ENCODE measurements at places on chromosomes 2 and 18.

DNA sequence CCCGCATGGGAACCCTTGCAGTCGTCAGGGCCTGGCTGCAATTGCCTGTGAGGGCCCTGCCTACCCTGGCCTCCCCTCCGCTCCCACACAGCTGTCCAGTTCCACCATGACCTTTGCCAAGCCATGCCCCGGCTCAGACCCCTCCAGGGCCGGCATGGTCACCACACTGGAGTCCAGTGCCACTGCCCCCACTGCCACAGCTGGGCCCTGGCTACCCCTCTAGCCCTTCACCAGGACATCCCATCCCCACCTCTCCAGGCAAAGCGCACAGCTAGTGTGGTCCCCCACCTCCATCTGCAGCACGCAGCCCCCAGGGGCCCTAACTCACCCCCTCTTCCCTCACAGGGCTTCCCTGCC is 70.3 kb upstream of the SMAD7 start:
- peak; percentile 64 for DNase-seq

DNA sequence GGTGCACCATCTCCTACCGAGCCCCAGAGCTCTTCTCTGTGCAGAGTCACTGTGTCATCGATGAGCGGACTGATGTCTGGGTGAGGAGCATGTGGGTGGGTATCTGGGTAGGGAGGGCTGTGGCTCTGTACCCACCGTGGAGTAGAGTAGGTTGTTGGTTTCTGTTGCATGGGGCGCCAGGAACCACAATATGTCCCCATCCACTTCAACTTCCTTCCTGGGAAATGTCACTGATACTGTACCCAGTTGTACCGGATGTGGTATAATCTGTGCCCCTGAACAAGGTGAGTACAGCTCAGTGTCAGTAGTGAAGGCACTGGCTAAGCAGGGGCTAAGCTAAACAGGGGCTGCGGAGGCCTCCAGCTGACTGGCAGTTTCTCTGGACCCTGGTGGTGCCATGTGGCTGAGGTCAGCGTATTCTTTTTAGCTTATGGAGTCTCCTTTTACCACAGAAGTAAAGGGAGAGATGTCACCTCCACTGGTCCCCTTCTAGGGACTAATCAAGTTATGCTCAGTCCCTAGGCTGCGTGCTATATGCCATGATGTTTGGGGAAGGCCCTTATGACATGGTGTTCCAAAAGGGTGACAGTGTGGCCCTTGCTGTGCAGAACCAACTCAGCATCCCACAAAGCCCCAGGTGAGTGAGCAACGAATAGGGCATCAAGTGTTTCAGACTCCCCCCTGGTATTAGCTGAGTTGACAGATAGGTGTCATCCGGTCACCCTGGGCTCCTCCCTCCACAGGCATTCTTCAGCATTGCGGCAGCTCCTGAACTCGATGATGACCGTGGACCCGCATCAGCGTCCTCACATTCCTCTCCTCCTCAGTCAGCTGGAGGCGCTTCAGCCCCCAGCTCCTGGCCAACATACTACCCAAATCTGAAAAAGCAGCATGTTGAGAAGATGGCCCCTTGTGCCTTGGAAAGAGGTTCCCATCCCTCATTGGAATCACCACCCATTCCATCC is 2.7 kb downstream of the STK16 start:
- DNase-seq = no peak

DNA sequence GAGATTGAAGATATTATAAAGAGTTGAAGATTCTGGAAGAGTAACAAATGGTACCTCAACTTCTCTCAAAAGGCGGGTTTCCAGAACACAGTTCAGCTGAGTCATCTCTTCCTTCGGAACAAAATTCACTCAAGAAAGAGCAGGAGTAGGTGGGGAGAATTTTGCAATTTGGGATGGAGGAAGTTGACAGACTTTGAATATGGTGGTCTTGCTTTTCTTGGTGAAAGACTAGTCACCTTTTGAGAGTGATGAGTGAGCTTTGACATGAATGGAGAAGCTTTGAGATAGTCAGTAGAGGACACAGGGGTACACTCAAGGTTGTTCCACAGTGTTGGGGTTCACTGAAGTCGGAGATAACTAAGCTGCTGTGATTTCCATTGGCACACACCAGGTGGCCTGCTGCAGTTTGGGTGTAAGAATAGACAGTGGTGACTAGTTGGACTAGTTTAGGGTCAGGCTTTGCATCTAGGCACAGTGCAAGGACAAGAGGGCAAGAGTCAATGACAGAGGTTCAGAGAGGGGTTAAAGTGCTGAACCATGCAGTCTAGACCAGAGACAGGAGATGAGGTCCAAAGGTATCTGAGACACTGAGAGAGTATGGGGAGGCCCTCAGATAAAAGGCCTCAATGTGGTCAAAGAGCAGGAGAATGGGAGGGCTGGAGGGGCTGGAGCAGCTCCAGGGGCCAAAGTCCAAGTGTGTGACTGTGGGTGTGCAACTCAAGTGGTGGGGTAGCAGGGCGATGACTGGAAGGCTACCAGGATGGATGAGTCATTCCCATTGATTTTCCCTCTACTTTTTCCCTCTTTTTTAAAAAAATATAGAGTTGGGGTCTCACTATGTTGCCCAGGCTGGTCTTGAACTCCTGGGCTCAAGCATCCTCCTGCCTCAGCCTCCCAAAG is 7.7 kb downstream of the CCL20 start:
- no peak for DNase-seq

DNA sequence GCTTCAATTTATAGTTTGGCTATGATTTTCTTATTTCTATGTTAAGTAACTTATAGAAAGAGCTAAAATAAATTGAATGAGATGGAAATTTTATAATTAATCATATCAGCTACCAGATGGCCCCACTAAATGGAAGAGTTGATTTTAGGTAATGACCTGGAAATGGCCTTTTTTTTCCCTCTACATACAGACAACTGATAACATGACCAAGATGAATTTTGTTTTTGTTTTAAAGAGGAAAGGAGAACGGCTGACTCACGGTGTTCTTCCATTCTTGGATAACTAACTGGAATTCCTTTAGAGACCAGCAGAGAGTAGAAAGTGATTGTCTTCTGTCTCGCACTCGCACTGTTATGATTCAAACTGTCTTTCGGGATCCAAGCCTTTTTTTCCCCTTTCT is 91.0 kb downstream of the TMEM185B start:
- DNase-seq = no peak

DNA sequence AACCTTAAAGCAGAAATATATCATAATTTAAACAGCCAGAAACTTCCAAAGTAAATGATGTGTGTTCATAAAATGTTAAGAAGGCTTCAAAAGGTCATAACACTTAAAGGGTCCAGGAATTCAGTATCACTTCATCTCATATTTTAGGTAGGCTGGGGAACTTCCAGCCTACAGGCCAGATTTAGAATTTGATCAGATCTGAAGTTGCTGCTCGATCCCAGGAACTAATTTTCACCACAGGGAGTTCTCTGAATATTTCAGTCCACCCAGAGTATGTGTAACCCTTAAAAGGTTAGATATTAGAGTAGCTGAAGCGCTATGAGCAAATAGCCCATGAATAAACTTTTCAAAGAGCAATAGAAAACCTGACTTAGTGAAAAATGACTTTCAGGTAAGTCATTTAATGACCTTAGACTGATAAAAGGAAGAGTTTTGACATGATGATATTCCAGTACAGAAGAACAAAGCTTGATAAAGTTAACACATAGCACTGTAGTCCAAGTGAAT is 1.7 kb downstream of the WIPF1 start:
- DNase-seq = no peak

GRCh38 chr2:213861638-213862037 is 549.2 kb upstream of the VWC2L start:
- no peak for DNase-seq

DNA sequence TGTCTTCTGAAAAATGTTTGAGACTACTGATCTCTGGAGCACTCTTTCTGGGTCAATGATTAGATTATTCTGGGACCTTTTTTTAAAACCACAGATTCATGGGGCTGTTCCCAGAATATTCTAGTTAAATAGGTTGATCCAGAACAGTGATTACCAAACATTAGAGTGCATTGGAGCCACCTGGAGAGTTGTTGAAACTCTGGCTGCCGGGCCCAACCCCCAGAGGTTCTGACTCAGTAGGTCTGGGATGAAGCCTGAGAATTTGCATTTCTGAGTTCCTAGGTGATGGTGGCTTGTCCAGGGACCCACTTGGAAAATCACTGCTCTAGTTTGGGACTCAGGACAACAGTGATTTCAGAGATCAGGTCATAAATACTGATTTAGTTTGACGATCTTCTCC is 197.3 kb downstream of the PTPRM start:
- no peak for DNase-seq

- DNase-seq = no peak
Measured at GRCh38 chr2:171529914-171530313, 7.6 kb downstream of the CYBRD1 start.

- no peak for DNase-seq
Measured at GRCh38 chr2:32135409-32135808, 30.3 kb upstream of the SLC30A6 start.

DNA sequence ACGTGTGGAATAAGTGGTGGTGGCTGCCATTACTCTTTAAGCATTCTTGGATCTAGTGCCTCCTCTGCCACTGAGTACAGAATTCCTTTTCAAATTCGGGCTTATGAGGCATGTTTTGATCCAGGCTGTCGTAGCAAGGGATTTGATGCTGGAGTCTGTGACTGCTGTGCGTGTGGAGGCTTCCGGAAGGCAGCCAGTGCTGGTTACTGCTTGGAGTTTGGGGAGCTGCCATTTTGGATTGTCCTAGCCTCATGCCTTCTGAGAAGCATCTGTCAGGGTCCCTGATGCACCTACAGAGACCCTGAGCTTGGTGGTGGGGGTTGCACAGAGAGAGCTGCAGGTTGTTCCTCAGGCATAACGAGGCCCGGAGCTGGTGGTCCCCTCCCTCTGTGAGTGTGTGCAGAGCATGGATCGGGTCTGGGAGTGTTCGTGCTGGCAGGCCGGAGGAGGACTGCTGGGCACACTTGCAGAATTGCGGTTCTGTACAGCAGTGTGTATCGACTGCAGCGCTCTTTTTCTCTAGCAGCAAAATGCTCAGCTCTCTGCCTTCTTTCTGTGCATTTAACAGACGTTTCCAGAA is 7.7 kb downstream of the HPCAL1 start:
- no peak for DNase-seq

DNA sequence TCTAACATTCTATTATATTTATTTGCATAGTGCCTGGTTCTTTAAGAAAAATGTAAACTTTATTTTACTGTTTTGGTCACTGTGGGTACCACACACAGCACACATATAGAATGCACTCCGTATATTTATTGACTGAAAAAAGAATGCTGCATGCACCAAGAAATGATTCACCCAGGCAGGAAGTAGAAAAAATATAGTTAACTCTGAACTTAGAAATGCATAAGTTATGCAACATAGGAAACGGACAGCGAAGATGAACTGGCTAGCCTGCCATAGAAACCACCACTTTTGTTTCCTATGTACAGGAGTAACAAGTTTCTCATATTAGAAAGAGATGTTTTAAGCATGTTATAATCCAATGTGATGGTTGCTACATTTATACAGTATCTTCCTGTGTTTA is 635.8 kb downstream of the DSC3 start:
- no peak for DNase-seq

GRCh38 chr2:234420408-234420807 is 76.5 kb downstream of the ARL4C start:
- DNase-seq = no peak

DNA sequence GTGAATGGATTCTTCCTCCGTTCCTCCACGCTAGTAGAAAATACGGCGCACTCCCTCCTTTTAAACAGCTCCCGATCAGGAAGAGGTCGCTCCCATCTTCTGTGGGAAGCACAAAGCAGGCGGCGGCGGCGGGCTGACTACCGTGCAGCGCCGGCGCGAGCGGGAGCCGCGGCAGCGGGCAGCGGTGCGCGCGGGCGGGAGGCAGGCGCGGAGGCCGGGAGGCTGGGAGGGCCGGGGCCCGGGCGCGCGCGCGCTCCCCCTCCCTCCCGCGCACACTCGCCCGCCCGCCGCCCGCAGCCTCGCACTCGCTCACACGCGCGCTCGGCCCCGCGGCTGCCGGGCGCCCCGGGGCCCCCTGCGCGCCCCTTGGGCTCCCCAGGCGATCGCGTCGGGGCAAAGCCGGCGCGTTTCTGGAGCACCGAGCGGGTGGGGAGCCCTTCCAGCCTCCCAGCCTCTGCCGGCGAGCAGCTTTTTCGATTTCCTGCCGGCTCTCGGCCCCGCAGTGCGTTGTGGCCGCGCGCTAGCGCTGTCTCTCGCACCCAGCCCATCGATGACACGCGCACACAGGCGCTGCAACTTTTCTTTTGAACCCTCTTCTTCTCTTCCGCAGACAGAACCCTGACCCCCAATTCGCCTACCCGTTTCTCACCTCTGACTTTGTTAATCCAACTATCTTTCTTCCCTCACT is at the start of gene SLC8A1:
Gene SLC8A1, minus strand, starts transcription at position 173 of the 688 bp plus-strand sequence.
- DNase-seq = no peak

GRCh38 chr2:197268786-197269584 is 41.6 kb downstream of the ANKRD44 start:
- DNase-seq = no peak

DNA sequence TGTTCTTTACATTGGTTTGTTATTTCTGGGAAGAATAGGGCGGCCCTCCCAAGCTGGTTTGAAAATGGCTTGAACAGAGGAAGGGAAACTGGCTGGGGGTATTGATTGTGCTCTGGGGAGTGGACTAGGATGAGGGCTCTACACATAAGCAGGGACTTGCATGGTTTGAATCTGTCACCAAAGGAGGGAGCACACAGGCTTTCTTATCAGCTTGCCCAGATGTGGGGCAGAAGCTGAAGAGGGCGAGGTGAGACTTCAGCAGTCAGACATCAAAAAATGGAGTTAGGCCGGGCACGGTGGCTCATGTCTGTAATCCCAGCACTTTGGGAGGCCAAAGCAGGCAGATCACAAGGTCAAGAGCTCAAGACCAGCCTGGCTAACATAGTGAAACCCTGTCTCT is 7.2 kb upstream of the RAB12 start:
- no peak for DNase-seq

GRCh38 chr2:47946593-47946992 is 40.3 kb upstream of the FBXO11 start:
- no peak for DNase-seq

- DNase-seq = no peak
Measured at GRCh38 chr2:168345601-168346000, 98.2 kb upstream of the STK39 start.

GRCh38 chr2:195561116-195561921 is 95.7 kb upstream of the SLC39A10 start:
- DNase-seq = no peak

GRCh38 chr2:9594366-9595054 is 36.3 kb downstream of the YWHAQ start:
- DNase-seq = no peak

DNA sequence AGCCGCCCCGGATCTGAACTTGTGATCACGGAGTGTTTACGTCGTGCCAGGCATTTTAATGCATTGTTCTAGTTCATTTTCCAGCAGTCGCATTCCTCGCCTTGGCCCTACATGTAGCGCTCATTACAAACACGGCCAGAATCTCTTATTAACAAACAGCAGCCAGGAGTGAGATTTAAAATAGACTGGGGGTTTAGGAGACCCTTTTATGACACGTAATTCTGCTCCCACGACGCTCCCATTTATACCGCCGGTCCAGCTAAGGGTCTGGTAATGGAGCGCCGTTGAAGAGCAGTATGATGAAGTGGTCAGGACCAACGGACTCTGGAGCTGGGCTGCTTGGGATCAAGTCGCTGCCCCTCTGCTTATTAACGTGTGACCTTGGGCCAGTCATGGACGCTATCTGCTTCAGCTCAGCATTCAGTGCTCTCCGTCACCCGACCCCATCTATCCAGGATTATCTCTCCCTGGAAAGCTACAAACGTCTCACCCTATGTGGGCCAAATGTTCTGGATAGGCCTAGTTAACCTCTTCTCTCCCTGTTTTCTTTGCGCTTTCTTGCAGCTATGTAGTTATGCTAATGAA is 745 bp downstream of the MSH2 start:
- DNase-seq = no peak

GRCh38 chr2:177272765-177273164 is 8.2 kb upstream of the NFE2L2 start:
- no peak for DNase-seq

GRCh38 chr18:79393635-79394533 is 1.8 kb upstream of the NFATC1 start:
- peak; percentile 95 for DNase-seq

Measured in coronary artery (tissue), 2 donors.